ENCODE measurements at places on chromosomes 11 and 22.

DNA sequence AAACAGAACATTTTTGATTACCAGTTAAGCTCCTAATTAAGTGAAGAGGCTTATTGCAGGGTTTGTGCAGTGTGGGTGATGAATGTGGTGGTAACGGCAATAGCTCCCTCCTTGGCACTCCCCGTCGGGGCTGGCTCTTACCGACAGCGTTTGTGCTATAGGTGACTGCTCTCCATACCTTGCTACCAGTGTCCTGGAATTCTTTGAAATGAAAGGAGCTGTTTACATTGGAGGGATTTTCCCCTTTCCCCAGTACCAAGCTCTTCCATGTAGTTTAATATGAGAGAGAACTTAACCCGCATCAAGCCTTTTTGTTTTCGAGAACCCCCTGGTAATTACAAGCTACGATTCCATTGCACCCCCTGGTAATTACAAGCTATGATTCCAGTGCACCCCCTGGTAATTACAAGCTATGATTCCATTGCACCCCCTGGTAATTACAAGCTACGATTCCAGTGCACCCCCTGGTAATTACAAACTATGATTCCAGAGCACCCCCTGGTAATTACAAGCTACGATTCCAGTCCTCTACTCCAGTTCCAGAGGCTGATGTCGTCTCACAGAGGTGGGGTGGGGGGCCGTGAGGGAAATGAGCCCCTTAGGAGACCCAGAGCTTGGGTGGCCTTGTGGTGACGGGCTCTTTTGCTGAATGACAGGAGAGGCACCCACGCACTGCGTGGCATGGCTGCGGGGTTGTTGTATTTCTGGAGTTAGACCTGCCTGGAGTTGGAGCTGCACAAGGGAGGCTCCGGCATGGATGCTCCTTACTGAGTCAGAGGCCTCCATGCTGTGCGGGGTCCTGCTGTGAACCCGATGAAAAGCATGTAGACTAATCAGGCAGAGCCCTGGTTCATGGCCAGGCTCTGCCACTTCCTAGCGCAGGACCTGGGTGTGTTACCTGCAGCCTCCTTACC lies 205.3 kb downstream of the TBC1D22A start:
- DNase-seq = no peak

GRCh38 chr22:35739076-35739930 lies 21.6 kb downstream of the APOL5 start:
- DNase-seq = no peak

DNA sequence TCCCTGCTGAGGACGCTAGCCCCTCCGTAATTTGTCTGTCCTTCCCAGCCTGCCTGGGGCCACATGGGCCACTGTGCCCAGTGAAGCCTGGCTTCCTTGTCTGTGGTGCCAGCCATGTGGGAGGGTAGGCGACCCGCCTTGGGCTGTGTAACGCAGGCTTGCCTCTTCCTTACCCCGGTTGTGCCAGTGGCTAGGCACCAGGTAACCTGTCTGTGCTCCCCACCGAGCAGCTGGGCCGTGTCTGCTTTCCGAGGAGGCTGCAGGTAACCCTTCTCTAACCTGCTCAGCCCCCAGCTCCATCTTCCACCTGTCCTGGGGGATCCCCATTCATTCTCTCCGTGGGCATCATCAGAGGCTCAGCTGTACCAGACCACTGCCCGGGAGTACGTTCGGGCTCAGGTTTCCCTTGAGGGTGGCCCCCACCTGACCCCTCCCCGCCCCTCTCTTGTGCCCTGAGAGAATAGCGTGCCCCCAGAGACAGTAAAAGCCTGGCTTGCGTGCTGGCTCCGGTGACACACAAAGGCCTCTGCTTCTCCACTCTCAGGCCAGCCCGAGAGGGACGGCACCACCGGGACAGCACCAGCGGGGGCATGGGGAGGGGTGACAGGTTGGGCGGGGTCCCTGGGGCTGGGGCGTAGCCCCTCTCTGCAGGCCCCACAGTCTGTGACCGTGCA lies 79.1 kb downstream of the CDKN1C start:
- no peak for DNase-seq

- DNase-seq = no peak
Measured at GRCh38 chr22:43407591-43407990, 4.2 kb upstream of the MPPED1 start.

DNA sequence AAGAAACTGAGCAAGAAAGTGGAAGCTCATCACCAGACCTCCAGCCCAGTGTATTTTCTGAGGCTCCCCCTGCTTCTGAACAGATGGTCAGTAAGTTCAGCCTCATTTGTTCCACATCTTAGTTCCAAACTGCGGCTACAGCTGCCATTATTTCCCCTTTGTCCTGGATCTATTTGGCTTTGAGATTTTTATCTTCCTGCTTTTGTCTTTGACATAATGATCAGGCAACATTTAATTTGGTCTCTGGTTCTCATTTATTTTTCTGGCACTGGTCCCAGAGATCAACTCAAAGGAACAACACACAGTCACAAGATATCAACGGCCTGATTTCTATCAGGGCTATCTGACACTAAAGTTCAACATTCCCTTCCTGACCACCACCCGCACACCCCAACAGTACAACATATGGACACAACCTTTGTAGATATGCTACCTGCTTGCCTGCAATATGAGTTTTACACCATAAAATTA lies 137.5 kb downstream of the FAM76B start:
- no peak for DNase-seq

GRCh38 chr11:34341931-34342533 lies 15.8 kb downstream of the ABTB2 start:
- no peak for DNase-seq
